ENCODE measurements at places on chromosomes 3 and 15.
A peak's percentile ranks its signal among the peaks of the same experiment; 100 is the strongest.

DNA sequence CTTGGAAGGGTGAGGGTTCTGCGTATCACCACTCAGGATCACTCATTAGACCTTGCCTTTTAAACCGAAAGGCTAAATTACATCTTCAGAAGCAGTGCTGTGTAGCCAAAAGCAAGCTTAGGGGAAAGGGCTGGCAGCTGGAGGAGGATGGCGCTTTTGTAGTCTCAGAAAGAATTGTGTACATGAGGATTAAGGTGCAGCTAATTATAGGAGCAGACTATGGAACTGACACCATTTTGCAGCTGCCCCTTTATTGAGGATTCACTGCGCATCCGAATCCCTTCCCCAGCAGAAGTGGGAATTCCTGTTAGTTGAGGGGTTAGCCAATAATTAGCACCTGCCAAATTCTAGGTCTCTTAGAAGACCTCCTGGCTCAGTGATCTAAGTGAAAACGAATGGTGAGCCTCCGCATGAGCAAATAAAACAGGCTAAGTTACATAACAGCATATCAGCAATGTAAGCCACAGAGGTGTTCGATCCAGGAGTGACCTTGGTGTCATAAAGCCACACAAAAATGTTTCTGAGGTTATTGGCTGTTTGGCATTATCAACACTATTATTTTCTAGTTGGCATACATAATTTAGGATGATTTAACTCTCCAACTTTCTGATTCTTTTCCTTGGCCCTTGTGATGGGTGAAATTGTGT lies 42.6 kb upstream of the SEMA6D start:
- no peak for DNase-seq

- DNase-seq = no peak
Measured at GRCh38 chr3:38109580-38110313, 27.2 kb downstream of the ACAA1 start.

DNA sequence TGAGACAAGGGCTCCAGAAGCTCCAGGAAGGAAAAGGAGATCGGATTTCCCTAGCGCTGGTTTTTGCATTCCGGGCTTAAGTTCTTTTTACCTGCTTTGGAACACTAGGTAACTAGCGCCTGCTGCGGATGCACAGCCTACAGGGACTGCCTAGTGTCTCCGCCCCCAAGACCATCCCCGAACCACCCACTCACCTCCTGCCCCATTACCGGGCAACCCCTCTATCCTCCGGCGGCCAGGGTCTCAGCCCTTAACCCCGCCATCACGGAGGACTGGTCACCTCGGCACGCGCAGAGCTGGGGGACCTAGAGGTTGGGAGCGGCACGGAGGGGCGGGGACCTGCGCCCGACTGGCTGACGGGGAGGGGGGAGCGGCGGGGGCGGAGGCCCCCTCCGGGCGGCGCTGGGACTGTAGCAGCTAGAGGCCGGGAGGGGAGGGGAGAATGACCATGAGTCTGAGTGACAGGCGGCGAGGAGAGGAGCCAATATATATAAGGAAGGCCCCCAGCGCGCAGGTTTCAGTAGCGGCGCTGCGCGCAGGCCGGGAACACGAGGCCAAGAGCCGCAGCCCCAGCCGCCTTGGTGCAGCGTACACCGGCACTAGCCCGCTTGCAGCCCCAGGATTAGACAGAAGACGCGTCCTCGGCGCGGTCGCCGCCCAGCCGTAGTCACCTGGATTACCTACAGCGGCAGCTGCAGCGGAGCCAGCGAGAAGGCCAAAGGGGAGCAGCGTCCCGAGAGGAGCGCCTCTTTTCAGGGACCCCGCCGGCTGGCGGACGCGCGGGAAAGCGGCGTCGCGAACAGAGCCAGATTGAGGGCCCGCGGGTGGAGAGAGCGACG lies at the start of gene DLL4:
Gene DLL4 (plus strand): TSS at position 520 of the 839 bp plus-strand sequence. CDS start 329 bp downstream, outside the sequence.
- no peak for DNase-seq

DNA sequence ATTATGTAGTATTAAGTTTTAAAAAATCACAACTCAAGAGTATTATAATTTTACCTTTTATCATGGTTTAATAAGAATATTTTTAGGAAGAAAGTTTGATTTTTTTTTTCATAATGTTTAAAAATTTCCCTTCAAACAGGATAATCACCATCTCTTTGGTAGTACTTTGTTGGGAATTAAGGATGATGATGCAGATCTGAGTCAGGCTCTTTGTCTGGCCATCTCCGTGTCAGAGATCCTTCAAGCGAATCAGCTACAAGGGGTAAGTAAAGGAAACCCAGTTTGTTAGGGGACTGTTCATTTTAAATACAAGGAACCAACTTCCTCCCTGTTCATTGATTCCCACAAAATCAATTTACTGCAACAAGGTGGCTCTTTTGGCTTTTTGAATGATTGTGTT lies 36.8 kb upstream of the NIT2 start:
- DNase-seq = peak; percentile 18

- no peak for DNase-seq
Measured at GRCh38 chr15:57298843-57299550, 77.3 kb upstream of the CGNL1 start.

DNA sequence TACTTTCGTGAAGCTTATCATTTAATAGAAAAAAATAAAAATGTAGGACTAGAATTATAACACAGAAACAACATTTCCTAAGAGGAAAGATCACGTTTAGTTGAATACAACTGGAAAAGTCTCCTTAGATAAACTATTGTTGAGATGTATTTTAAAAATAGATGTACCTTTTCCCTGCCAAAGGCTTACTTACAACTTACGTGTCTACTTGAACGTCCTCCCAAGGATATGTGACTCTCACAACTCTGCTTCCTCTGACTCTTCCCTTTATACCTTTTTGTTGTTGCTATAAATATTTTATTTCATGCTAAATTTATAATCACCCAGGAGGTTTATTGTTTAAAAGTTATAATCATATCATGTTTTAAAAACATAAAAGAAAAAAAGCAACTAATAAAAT lies 908.0 kb upstream of the ROBO1 start:
- no peak for DNase-seq
